ENCODE measurements at places on chromosomes 1 and 21.

DNA sequence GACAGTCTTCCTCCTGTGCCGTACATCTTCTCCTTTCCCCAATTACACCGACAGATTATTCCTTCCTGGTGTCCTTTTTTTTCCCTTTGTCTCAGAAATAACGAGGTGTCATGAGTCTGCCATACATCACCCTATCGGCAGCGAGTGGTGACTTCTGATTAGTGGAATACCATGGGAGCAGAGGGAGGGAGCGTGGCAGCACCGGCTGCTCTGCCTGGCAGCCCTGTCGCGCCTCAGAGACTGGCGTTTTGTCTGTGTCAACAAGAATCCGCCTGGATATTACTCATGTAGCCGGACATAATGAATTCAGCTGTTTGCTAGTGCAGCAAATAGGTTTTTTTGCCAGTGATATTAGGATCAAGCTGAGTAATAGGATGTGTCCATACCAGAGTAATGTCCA is 51.8 kb downstream of the UTP25 start:
- DNase-seq = no peak

- no peak for DNase-seq
Observed at GRCh38 chr1:60904099-60904851, 178.1 kb upstream of the NFIA start.

DNA sequence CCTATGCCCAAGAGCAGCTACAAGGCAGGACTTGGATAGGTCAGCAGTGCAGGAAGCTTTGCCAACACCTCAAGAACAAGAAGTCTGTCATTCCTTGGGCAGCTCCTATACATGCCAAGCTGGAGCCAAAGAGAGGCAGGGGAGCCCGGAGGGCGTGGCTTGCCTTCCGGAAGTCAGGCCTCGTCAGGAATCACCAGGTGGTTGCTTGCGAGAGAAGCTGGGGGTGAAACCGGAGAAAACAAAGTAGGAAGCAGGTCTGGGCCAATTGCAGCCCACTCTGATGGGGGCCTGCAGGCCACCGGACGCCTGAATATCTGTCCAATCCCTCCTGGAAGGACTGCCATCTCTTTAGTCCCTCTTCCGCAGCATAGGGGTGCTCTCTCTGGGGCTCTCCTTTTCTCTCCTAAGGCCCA is 794 bp upstream of the FAM76A start:
- DNase-seq = no peak

GRCh38 chr1:167938080-167938636 is 1.3 kb upstream of the MPC2 start:
- no peak for DNase-seq

- no peak for DNase-seq
Observed at GRCh38 chr1:226632922-226633351, 84.4 kb downstream of the STUM start.

GRCh38 chr1:15236746-15237145 is 10.3 kb upstream of the FHAD1 start:
- no peak for DNase-seq

- DNase-seq = no peak
Observed at GRCh38 chr1:238201992-238202391, 311.3 kb upstream of the ZP4 start.

DNA sequence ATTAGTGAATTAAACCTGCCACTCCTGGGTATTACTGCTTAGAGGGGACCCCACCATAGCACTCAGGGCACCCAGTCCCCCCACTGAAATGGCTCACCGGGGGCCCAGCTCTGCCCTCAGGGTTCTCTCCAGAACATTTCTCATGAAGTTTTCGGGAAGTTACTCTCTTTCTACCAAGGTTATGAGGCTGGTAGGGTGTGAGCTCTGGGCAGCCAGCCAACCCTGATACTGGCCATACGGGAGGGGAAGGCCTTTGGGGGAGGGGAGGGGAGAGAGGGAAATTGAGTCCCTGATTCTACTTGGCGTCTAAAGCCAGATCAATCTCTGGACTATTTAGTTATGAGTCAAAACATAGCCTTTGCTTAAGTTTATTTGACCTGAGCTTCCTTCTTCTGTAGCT is 12.9 kb upstream of the PDE9A start:
- no peak for DNase-seq

GRCh38 chr1:214085325-214085724 is 97.6 kb downstream of the PROX1 start:
- no peak for DNase-seq

- DNase-seq = peak; percentile 40
Observed at GRCh38 chr1:232952514-232953499, 2.4 kb downstream of the NTPCR start.

GRCh38 chr1:11653101-11653860 is 948 bp downstream of the FBXO2 start:
- DNase-seq = no peak

DNA sequence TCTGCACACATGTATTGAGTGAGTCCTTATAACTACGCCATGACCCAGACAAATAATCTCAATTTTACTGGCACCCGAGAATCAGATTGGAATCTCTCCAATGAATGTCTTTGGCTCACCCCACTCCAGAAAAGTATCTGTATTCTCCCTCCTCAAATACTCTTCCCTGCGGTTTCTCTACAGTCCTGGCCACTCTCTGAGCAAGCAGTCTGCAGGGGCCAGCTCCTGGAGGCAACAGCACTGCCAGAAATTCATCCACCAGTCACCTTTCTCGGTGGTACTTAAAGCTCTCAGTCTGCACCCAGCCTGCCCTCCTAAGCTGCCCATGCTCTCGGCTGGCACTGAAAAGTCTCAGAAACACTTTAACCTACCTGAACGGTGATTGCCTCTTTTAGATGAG is 16.1 kb upstream of the LYST start:
- DNase-seq = no peak

DNA sequence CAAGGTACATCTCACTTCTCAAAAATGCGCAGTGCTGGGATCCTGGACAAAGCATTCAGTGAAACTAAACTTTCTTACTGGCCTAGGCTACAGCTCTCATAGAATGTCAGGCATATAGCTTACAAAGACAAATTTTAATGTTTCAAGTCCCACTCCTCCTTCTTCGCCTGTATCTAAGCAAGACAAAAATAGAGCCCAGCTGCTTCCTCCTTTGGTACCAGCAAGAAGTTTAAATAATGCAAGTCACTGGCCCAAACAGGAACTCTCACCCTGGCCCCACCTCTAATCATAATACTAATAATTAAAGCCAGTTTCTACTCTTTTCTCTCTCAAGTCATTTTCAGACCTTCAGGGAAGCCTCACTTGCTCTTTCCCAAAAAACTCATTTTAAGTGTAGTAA is 1267.9 kb downstream of the MRPL39 start:
- no peak for DNase-seq

DNA sequence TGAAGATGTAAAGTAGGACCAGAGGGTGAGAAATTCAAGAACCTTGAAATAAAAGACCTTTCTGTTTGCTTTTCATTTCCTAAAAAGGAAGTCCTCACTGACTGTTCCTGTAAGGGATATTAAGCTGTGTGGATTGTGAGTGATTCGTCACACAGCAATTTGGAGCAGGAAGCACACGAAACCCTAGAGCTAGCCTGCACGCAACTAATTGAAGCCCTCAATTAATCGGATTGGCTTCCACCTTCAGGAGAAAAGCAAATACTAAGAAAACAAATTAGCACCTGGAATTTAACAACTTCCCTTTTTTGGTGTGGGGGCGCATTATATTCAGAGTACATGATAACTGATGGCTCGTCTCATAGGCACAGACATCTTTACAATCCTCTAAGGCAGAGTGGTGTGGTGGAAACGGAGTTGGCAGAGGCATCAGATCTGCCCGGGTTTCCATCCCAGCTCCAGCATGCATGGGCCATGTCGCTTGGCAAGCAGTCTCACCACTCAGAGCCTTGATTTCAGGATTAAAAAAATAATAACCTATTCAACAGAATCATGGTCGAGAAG is 95.2 kb downstream of the KCNJ15 start:
- no peak for DNase-seq

- DNase-seq = no peak
Observed at GRCh38 chr1:51515312-51515960, 3.6 kb downstream of the EPS15 start.

- DNase-seq = no peak
Observed at GRCh38 chr1:187718527-187718926, 889.8 kb downstream of the PLA2G4A start.

DNA sequence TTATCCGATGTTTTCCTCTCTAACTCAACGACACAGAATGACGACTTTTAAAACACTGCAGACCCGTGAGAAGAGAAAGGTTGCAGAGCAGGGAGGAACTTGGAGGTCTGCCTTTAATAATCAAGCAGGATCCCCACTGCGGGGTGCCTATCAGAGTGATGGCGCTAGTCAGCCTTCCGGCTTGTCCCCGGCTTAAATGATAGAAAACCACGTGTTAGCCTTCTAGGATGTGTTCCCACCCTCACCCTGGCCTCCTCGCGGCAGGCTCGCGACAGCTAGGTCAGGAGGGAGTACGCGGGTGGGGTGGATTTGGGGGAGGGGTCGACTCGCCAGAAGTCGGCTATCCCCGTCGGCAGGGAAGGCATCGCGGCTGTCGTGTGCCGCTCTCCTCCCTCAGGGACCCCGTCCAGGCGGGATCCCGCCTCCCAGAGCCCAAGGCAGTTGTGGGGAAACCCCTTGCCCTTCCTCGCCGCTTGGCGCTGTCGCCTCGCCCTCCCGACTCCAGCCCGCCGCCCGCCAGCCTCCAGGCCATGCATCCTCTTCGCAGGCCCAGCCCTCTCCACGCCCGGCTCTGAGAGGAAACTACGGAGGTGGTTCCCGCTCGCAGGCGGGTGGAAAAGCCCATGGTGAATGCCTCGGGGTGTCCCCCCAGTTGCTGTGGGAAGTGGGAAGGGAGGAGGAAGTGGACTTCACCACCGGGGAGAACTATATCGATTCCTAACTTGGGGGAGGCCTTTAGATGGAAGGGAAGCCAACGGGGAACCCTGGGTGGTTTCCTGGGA is 1.1 kb upstream of the SMG7 start:
- DNase-seq = no peak

DNA sequence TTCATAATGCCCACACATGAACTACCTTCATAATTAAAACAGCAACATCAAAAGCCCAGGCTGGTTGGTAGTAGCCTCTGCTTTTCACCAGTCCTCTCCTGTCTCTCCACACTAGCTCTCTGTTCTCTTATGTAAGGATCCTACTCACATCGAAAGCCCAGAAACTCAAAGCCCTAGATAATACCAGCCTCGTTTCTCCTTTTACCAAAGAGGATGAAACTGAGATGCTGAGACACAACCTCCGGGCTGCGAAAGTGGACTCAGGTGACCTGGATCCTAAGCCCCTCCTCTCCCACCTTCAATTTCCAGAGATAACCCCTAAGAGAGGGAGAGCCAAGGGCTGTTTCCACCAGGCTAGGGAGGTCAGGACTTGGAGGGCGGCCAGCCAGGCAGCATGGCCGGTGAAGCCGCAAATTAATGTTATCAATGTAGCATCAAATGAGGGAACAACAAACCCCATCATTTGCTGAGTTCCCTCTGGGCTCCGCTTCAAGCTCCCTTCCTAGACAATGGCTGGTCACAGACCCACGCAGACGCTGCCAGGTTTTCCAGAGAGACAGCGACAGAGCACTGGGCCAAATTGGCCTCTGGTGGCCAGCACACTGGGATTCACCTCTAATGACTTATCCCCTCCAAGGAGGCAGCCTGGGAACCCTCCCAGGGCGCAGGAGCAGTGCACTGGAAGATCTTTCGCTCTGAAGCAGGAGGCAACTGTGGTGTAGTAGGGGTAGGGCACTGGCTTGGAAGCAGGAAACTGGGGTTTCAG is 20.7 kb upstream of the STMN1 start:
- no peak for DNase-seq

GRCh38 chr1:102498929-102499328 is 502.2 kb upstream of the OLFM3 start:
- DNase-seq = no peak

- no peak for DNase-seq
Observed at GRCh38 chr1:204344665-204345355, 14.9 kb downstream of the PLEKHA6 start.

- DNase-seq = no peak
Observed at GRCh38 chr21:37071561-37072273, 1.2 kb downstream of the PIGP start.

GRCh38 chr1:219179293-219179692 is 5.6 kb downstream of the LYPLAL1 start:
- no peak for DNase-seq

GRCh38 chr1:221672239-221672645 is 69.6 kb downstream of the DUSP10 start:
- DNase-seq = no peak

- peak; percentile 61 for DNase-seq
Observed at GRCh38 chr1:182215764-182216163, 154.3 kb upstream of the ZNF648 start.

- DNase-seq = no peak
Observed at GRCh38 chr1:227949341-227949921, 1.7 kb upstream of the WNT9A start.
